ENCODE measurements at places on chromosomes 7 and 10. TPM values are rescaled to one million over a fixed set of nuclear protein-coding genes. Genes with fewer than 3 reads are reported as not detected.
A peak's percentile ranks its signal among the peaks of the same experiment; 100 is the strongest.

- DNase-seq: no peak
These were observed 51.3 kb downstream of the FAM13C start for GRCh38 chr10:59311025-59311424.

- DNase-seq: peak; percentile 78
These were observed 2.0 kb upstream of the PLCE1 start for GRCh38 chr10:93991596-93992284.

DNA sequence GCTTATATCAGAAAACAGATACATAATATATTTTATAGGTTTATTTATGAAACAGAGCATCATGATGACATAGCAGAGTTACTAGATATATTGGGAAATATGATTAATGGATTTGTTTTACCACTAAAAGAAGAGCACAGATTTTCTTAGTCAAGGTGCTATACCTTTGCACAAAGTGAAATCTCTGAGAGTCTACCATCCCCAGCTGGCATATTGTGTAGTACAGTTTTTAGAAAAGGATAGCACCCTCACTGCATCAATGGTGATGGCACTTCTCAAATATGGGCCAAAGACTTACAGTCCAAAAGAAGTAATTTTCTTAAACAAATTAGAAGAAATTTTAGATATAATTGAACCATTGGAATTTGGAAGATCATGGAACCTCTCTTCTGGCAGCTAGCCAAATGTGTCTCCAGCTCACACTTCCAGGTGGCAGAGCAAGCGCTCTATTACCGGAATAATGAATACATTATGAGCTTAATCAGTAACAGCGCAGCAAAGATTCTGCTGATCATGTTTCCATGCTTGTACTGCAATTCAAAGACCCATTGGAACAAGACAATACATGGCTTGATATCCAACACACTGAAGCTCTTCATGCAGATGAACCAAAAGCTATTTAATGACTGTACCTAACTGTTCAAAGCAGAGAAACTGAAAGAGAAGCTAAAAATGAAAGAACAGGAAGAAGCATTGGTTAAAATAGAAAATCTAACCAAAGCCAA is 21.9 kb upstream of the CREB3L2 start:
- no peak for DNase-seq

DNA sequence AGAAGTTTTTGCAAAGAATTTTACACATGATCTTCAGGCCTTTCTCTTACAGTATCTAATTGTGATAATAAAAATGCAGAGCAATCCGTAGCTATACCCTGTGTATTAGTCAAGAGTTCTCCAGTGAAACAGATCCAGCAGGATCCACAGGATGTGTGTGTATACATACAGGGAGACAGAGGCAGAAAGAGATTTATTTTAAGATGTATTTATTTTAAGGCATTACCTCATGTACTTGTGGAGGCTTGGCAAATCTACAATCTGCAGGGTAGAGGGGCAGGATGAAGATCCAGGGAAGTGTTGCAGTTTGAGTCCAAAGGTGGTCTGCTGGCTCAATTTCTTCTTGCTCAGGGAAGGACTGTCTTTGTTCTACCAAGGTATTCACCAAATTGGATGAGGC is 41.7 kb downstream of the ARHGAP12 start:
- DNase-seq: no peak

DNA sequence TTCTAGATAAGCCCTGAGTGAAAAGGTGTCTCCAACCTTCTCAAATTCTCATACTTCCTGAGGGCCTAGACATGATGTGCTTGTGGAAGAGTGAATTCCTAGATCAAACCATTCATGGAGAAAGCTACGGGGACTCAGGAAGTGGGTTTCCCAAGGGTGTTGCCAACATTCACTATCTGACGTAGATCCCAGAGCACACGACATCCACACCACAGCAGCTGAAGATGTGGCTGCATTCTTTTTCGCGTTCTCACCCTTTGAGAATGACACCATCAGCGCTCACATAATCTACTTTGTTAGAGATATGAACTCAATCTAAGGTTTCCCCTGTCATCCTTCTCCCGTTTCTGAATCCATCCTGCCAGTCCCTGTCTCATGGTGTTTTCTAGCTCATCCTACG is 290.8 kb downstream of the DNAJB6 start:
- no peak for DNase-seq

DNA sequence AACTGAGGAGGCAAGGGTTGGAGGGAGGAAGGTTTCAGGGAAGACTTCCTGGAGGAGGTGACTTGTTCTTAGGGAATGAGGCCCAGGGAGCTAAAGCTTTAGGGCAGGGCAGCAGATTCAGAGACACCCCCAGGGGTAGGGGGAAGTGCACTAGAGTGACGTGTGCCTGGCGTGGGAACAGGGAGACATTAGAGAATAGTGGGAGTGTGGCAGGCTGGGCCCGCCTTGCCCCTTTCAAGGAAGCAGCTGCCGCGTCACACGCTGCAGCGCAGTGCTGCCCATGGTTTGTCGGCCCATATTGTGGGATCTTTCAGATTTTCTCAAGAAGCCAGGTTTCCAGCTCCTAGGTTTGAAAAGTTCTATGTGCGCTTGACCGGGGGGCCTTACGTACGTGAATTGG is 139.4 kb downstream of the LHPP start:
- DNase-seq: no peak

GRCh38 chr7:36758879-36759278 is 34.6 kb upstream of the AOAH start:
- no peak for DNase-seq

GRCh38 chr10:71660313-71660712 is 59.3 kb downstream of the C10orf105 start:
- no peak for DNase-seq

DNA sequence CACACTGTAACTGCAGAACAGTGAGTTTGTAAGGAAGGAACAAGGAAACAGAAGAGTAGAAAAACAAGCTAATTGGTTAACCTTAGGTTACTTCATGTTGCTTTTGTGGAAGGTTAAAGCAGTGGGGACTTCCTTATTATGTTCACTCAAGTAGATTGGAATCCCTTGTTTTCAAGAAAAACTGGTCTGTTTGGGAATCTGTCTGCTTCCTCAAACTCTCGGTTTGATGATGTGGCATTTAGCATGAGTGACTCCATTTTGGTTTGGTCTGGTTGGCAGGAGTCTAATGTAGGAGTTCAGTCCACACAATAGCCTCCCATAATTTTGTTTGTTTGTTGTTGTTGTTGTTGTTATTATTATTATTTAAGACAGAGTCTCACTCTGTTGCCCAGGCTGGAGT is 3.8 kb upstream of the TRIM56 start:
- DNase-seq: no peak

GRCh38 chr10:120948889-120949608 is 97.9 kb downstream of the WDR11 start:
- DNase-seq: peak; percentile 50

- no peak for DNase-seq
These were observed 19.1 kb upstream of the GIMAP2 start for GRCh38 chr7:150666412-150666811.

DNA sequence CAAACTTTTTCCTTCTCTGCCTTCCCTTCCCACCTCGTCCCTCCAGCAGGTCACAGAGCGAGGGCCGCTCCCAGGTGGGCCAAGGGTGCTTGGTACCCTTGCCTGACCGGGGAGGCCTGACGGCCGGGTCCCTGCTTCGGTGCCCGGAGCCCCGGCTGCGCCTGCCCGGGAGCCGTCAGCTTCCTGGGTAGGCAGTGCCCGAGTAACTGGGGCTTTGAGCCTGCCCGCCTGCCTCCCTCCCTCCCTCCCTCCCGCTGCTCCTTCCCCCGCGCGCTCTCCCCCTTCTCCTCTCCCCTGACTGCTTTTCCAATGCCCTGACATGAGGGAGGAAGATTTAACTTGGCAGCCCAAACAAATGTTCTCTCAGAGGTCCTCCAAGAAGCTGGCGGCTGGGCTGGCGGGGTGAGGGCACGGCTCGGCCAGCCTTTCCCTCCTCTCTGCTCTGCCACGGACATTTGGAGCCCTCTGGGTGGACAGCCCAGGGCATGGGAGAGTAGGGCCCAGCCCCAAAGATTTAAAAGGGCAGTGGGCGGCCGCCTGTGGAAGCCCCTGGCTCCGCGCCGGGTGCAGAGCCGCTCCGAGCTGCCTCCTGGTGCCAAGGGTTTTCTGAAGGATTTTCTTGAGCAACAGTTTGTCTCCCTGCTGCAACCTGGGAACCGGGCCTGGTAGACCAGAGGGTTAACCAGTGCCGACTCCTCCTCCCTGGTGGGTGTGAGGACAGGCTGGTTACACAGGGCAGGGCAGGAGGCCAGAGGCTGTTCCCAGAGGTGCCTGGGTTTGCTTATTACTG is 2.0 kb downstream of the ZMIZ1 start:
- DNase-seq: peak; percentile 87

- peak; percentile 12 for DNase-seq
These were observed 588.0 kb upstream of the LRRN3 start for GRCh38 chr7:110502888-110503465.

- DNase-seq: no peak
These were observed 9.9 kb upstream of the CXCL12 start for GRCh38 chr10:44394696-44395381.

- no peak for DNase-seq
These were observed 12.3 kb downstream of the ELN start for GRCh38 chr7:74040101-74040790.

GRCh38 chr7:35691366-35691765 is 3.6 kb downstream of the HERPUD2 start:
- DNase-seq: no peak

DNA sequence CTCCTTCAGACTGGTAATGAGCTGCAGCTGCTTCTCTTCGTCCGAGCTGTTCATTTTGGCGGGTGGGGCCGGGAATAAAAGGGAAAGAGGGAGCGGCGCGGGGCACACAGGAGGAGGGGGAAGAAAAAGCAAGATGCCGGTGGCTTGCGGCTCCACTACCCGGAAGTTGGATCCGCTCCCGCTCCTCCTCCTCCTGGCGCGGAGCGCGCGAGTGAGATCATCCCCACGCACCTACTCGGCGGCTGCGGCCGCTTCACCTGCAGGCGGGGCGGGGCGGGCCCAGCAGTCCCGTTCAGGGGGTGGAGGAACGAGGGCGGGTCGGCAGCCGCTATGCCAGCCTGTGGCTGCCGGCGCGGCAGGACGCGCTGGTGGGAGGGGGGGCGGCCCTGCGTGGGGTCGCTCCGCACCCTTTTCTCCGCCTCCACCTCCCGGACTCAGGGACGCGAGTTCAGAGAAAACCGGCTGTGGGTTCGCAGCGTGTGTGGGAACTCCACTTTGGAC is at the start of gene SHTN1:
TSS of gene SHTN1 (minus strand) at position 162 of the 501 bp plus-strand sequence. CDS start at position 54, 108 bp downstream.
- peak; percentile 35 for DNase-seq

- DNase-seq: no peak
These were observed 122.7 kb upstream of the PDSS1 start for GRCh38 chr10:26574783-26575182.

DNA sequence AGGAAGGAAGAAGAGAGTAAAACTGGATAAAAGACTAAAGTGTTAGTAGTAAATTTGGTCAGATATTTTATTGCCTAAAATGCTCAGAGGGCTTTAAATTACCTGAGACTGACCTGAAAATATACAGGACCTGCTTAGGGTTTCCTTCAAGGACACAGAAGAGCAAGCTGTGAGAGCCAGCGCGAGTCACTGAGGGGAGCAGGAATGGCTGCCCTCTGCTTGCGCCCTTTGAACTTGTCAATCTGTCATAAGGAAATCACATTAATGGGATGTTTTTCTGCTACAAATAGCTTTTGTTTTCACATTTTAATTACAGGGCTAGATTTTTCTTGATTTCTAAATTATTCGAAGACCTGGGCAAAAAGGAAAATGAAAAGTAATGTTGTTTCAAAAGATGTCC is 26.9 kb downstream of the DNAJB9 start:
- no peak for DNase-seq

- peak; percentile 89 for DNase-seq
These were observed 31.9 kb downstream of the CPED1 start for GRCh38 chr7:121020249-121020988.

DNA sequence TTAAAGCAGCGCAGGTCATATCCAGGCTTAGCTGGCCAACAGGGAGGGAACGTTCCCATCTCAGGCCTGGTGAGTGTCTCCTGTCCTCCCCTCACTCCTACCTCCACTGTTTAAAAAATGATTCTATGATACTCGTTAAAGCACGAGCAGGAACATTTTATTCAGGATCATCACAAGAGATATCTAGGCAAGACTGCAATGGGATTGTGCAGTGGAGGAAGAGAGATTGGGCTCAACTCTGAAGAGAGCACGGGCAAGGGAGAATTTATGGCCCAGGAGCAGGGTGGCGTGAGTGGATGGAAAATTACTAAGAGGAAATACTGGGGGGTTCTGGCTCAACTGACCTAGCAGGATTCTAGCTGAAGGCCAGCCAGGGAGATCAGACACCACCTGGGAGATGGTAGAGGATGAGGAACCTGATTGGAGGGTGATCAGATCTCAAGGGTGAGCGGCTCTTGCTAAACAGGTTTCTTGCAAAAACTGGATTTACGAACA is 9.0 kb upstream of the HSPB1 start:
- no peak for DNase-seq

DNA sequence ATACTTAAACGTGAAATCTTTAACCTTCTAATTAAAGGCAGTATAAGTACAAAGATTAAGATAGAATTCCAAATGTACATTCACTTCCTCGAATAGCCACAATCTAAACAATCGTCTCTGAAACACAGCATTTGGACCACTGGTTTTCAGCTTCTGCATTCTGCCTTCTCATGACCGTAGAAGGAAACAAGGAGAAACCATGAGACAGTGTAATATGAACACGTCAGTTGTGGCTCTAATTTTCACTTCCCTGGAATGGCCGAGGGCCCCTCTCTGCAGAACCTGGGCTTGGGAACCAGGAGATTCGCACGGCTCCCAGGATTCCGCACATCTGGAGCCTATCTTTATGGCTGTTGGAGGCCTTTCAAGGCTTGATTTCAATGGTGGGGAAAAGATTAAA is 189.3 kb downstream of the KLF6 start:
- DNase-seq: no peak

DNA sequence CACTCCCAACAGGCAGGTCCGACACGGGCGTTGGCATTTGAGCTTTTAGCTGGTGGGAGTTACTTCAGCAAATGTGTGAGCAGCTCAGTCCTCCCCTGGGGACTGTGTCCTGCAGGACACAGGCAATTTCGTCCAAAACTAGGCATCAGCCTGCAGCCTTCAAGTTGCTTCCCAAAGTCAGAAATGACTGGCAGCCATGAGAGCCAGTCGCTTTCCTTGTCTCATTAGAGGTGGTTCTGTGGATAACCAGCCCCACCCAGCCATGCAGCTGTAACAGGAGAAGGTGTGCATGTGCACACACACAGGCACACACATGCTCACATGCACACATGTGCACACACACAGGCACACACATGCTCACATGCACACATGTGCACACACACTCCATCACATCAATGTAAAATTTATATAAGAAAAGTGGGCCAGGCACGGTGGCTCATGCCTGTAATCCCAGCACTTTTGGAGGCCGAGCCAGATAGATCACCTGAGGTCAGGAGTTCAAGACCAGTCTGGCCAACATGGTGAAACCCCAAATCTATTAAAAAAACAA is 138.8 kb upstream of the TCERG1L start:
- no peak for DNase-seq

GRCh38 chr10:29205787-29206186 is 83.1 kb upstream of the LYZL1 start:
- no peak for DNase-seq

- no peak for DNase-seq
These were observed 207.1 kb downstream of the KCNMA1 start for GRCh38 chr10:77430530-77430929.

The ALOX5 gene
- not detected for total RNA-seq

The ARHGAP12 gene
- total RNA-seq: 43.5 TPM

The ZNF107 gene
- 11.3 TPM for total RNA-seq

The NPC1L1 gene
- not detected for total RNA-seq

The CRYGN gene
- not detected for total RNA-seq

The CHAT gene
- not detected for total RNA-seq

The ZNF467 gene
- 0.26 TPM for total RNA-seq

The SOSTDC1 gene
- total RNA-seq: not detected

The WDR91 gene
- 6.4 TPM for total RNA-seq

The NKX2-3 gene
- total RNA-seq: not detected

Measured in LHCN-M2 (cell line).